ENCODE measurements at places on chromosomes 1 and 21. TPM values are rescaled to one million over a fixed set of nuclear protein-coding genes. Genes with fewer than 3 reads are reported as not detected.

The ANGPTL3 gene
- total RNA-seq = not detected

The CTSK gene
- total RNA-seq = 2.0 TPM

The THAP3 gene
- 13.7 TPM for total RNA-seq

The CFAP74 gene
- total RNA-seq = not detected

The S100A3 gene
- 0.98 TPM for total RNA-seq

The SPRR5 gene
- total RNA-seq = not detected

The MYBPH gene
- total RNA-seq = not detected

The TNFRSF14 gene
- total RNA-seq = 55.2 TPM

The ZNF687 gene
- 16.4 TPM for total RNA-seq

The PIGR gene
- total RNA-seq = not detected

The LEMD1 gene
- not detected for total RNA-seq

The OR2AK2 gene
- not detected for total RNA-seq

The TMCC2 gene
- 2.0 TPM for total RNA-seq

The FAM72C gene
- total RNA-seq = 0.33 TPM

The SLFNL1 gene
- 0.57 TPM for total RNA-seq

The RBM11 gene
- not detected for total RNA-seq

The MSH4 gene
- 0.10 TPM for total RNA-seq

Data from vein endothelial cell (primary cell).